Tongue (tissue), 3 donors: ENCODE measurements at places on chromosomes 6 and 20. TPM values are rescaled to one million over a fixed set of nuclear protein-coding genes. Genes with fewer than 3 reads are reported as not detected.
A peak's percentile ranks its signal among the peaks of the same experiment; 100 is the strongest.

Gene HLA-DPA1
- 15.6 TPM for total RNA-seq

- no peak for DNase-seq
These were observed 6.1 kb downstream of the MMP24 start for GRCh38 chr20:35232575-35232974.

GRCh38 chr20:47263465-47264084 lies 92.9 kb downstream of the ZMYND8 start:
- peak; percentile 92 for DNase-seq

- peak; percentile 77 for DNase-seq
These were observed 15.5 kb downstream of the CCDC167 start for GRCh38 chr6:37483917-37484785.

- DNase-seq: peak; percentile 63
These were observed 2.2 kb downstream of the CCN2 start for GRCh38 chr6:131948692-131949619.

- peak; percentile 96 for DNase-seq
These were observed 464.4 kb upstream of the CHD6 start for GRCh38 chr20:42082611-42083010.

Gene EIF6
- 42.5 TPM for total RNA-seq

Gene BIRC7
- 0.31 TPM for total RNA-seq

DNA sequence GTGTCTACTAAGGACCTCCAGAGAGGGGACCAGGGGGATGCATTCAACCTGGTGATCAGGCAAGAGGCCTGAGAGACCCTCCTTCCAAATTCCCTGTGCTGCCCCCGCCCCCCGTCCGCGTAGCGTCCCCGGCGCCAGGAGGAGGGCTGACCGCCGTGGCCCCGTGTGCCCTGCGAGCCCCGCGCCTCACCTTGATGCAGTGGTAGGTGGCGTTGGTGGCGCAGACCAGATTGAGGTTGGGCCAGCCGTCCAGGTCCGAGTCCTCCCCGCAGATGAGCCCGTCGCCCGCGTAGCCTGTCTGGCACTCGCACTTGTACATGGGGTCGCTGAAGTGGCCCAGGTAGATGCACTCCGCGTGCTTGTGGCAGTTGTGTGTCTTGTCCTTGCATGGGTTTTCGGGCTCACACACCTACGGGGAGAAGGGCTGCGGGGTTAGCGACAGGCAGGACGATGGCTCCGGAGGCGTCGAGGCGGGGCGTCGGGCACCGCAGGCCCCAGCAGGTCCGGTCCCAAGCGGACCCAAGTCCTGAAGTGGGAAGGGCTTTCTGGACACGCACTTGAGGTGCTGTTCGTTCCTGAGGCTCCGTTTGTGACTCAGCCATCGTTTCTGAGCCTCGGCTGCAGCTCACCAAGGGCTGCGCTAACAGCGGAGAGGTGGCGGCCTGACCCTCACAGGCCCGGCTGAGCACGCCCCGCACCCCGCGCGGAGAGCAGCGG lies 21.7 kb downstream of the THBS2 start:
- no peak for DNase-seq

GRCh38 chr6:165915022-165915770 lies 252.2 kb upstream of the PDE10A start:
- no peak for DNase-seq

- DNase-seq: peak; percentile 4
These were observed 31.1 kb downstream of the BRPF3 start for GRCh38 chr6:36227379-36228228.

Gene HSF2
- 106 TPM for total RNA-seq

Gene CAP2
- total RNA-seq: 69.1 TPM

Gene KIZ
- total RNA-seq: 19.0 TPM

GRCh38 chr6:55567558-55567957 lies 11.4 kb downstream of the HMGCLL1 start:
- no peak for DNase-seq

DNA sequence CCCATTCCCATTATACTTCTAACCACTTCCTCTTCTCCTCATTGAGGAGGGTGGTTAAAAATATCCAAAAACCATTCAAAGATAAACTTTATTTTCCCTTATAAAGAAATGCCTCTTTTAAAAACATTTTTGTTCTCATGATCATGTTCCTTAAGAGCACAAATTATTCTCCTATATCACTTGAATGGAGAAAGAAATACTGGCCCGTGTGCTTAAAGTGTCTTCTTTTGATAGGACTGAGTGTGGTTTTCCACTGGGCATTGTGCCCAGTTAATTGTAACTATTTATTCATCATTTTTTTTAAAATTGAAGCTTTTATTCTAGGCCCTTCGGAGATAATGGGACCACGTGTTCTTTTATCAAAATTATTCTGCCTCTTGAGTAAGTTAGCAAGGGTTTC lies 871.5 kb downstream of the QKI start:
- DNase-seq: no peak

Gene FOXS1
- 3.6 TPM for total RNA-seq

DNA sequence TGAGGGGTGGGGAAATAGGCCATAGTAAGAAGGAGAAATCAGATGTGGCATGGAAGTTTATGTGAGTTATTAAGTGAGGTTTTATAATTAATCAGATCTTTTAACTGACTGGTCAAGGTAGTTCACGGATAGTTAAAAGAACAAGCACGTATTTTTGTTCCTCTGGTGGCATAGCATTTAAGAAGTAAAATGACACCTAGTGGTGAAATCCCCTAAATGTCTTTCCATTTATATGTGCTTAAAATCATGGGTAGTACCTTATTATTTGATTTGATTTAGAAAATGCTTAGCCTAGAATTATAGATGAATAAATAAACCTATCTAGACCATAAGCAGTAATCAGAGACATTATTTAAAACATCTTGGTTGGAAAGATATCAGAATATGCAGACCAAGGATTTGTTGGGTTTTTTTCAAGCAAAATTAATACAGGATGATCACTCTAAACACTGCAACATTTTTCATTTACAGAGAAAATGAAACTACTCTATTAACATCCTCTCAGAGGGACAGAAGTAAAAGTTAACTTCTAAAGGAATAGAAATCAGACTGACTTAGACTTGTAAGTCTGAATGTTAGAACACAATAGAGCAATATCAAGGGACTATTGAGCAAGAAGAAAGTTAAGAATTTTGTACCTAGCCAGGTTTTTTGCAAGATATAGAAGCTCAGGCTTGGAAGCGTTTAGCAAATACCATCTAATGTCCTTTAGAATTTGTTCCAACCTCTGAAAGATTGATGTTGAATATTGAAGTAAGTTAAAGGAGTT lies 81.1 kb downstream of the STXBP5 start:
- peak; percentile 54 for DNase-seq

Gene PFDN6
- 14.9 TPM for total RNA-seq

Gene ANKRD66
- total RNA-seq: 0.31 TPM

DNA sequence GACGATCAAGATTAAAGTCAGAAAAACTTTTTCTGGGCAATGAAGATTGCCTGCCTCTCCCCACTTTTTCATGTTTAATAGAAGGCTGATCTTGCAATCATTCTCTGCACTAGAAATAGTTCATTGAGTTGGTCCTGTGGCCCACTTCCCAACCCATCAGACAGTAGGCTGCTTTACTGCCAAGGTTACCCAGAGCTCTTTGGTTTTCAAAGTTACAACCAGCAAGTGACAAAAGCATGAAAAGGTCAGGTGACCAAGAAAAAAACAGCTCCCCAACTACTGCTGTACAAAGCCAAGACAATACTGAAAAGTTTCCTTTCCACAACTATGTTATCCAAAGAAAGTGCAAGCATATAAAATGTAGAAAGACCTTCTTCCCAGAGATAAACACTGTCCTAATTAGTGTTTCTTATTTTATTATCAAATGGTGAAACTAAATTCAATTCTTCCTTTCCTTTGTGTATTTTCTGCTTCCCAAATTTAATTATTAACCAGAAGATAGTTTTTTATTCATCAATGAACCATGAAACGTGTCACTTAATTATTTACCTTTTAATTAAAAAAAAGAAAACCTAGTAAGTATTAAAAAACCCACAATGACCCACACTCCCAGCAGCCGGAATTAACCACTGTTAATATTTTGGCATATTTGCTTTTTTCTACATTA lies 16.6 kb downstream of the DNAAF9 start:
- no peak for DNase-seq

GRCh38 chr20:54076259-54076658 lies 5.9 kb upstream of the BCAS1 start:
- no peak for DNase-seq

Gene CD109
- 29.6 TPM for total RNA-seq

GRCh38 chr20:23366384-23366783 lies 4.4 kb downstream of the GZF1 start:
- no peak for DNase-seq
